Activated naive CD8-positive, alpha-beta T cell treated with anti-CD3 and anti-CD28 coated beads for 36 hours (primary cell): ENCODE measurements at places on chromosomes 12 and 14.

GRCh38 chr14:100399052-100399849, 76.1 kb downstream of the SLC25A47 start:
- DNase-seq: no peak

GRCh38 chr14:46248001-46248630, 403.5 kb downstream of the RPL10L start:
- DNase-seq: no peak

DNA sequence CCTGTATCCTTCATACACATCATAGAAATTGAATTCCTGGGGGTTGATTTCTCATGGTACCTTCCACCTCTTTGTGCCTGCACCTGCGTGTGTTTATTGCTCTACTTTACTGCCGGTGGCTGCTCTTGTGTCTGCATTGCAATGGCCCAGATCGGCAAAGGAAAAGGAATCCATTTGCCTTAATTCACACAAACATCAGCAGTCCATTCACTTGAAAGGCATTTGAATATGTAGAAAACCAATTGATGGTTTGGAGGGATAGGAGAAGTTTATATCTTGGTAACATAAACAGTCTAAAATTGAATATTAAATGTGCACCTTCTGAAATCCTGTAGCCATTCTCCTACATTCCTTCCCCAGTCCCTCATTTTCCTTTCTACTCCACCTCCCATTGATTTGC, 74.0 kb downstream of the SNAPC1 start:
- no peak for DNase-seq

- no peak for DNase-seq
These were observed 774 bp downstream of the SERPINA11 start for GRCh38 chr14:94451826-94452225.
